ENCODE measurements at places on chromosomes 3 and 15. TPM values are rescaled to one million over a fixed set of nuclear protein-coding genes. Genes with fewer than 3 reads are reported as not detected.

The HACD2 gene
- 34.3 TPM for total RNA-seq

The ERICH6 gene
- total RNA-seq: 0.09 TPM

The NTRK3 gene
- total RNA-seq: 14.5 TPM

The TIMP4 gene
- 2.9 TPM for total RNA-seq

The WDR76 gene
- 1.0 TPM for total RNA-seq

The IFT80 gene
- 25.2 TPM for total RNA-seq

The EXD1 gene
- total RNA-seq: not detected

The SH3GL3 gene
- 2.7 TPM for total RNA-seq

The DUOXA2 gene
- total RNA-seq: not detected

The C3orf52 gene
- total RNA-seq: 21.3 TPM

The ARGFX gene
- not detected for total RNA-seq
